ENCODE measurements at places on chromosomes 2 and 18.
A peak's percentile ranks its signal among the peaks of the same experiment; 100 is the strongest.

DNA sequence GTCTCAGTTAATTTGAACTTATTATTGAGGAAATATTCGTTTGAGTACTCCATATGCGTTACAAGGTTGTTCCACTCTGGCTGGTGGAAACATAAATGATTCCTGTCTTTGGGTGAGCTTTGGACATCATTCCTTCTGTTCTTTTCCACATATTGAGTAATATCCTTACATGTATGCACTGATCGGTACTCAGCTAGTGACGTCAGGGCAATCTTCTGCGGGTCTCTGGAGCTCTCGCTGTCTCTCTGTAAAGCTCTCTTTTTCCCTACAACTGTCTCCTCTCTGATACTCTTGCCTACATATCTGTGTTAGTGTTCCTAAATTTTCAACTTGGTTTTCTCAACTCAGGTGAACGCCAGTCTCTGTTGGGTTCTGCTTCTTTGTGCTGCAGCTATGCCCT lies 23.4 kb upstream of the IL36G start:
- DNase-seq: no peak

- DNase-seq: no peak
These were observed 216.7 kb downstream of the TGIF1 start for GRCh38 chr18:3666526-3667254.

DNA sequence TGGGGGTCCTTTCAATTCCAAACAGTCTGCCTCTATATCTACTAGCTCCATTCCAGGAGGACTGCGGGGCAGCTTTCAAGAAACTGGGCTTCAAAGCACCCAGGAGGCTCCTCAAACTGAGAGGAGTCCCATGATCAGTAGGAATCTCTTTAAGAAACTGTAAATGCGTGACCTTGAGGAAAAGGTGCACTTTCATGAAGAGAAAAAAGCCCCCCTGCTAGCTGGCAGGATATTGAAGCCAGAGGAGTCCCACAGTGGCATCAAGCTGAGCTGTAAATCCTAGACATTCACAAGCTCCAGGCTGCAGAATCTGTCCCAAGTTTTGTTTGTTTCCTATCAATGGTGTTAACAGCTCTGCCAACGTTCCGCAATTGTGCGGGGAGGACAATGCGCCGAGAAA lies 790.1 kb downstream of the SLC4A3 start:
- peak; percentile 13 for DNase-seq

GRCh38 chr2:134446383-134447017 lies 192.6 kb downstream of the MGAT5 start:
- no peak for DNase-seq

GRCh38 chr2:57552885-57553284 lies 493.7 kb upstream of the VRK2 start:
- no peak for DNase-seq

DNA sequence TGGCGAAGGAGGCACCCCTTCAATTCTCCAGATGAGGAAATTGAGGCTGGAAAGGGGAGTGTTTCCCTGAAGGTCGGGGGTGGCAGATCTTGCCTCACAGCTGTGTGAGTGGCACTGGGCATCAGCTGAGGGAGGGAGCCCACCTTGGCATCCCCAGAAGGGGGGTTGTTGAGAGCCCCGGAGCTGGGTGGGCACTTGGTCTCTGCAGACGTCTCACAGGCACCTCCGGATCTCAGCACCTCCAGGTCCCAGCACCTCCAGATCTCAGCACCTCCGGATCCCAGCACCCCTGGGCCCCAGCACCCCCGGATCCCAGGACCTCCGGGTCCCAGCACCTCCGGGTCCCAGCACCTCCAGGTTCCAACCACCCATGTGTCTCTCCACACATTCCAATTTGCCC lies 137.9 kb downstream of the NFATC1 start:
- DNase-seq: no peak

- no peak for DNase-seq
These were observed 8.4 kb downstream of the TGIF1 start for GRCh38 chr18:3458378-3458777.

Data from iPS DF 6.9 (cell line).